Mesenchymal stem cell (in vitro differentiated cells and primary cell): ENCODE measurements at places on chromosomes 13 and 19.

GRCh38 chr19:48271531-48272151, 1.8 kb downstream of the ZNF114 start:
- peak; percentile 66 for DNase-seq

GRCh38 chr13:93292366-93292765, 65.8 kb downstream of the GPC6 start:
- DNase-seq = no peak

- no peak for DNase-seq
These were observed 306.5 kb upstream of the PCDH20 start for GRCh38 chr13:61722119-61722518.

GRCh38 chr13:84025824-84026223, 143.6 kb upstream of the SLITRK1 start:
- DNase-seq = no peak

- DNase-seq = no peak
These were observed 448.9 kb downstream of the UQCRFS1 start for GRCh38 chr19:28764066-28764465.

DNA sequence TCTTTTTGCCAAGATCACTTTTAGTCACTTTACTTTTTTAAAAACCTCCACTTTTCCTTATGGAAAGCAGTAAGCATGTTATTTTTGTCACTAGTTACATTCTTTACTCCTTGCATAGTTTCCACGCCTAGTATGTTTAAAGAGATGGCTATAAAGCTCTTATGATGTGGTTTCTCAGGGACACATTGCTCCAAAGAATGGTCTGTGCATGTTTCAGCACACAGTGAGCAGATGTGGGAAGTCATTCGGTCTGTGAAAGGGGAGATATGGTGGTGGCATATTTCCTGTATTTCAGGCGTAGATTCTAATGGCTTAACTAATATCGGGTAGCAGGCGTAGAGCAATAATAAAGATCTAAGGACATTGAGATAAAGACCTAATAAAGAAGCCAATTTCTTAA, 180.7 kb downstream of the SLITRK6 start:
- DNase-seq = peak; percentile 44

DNA sequence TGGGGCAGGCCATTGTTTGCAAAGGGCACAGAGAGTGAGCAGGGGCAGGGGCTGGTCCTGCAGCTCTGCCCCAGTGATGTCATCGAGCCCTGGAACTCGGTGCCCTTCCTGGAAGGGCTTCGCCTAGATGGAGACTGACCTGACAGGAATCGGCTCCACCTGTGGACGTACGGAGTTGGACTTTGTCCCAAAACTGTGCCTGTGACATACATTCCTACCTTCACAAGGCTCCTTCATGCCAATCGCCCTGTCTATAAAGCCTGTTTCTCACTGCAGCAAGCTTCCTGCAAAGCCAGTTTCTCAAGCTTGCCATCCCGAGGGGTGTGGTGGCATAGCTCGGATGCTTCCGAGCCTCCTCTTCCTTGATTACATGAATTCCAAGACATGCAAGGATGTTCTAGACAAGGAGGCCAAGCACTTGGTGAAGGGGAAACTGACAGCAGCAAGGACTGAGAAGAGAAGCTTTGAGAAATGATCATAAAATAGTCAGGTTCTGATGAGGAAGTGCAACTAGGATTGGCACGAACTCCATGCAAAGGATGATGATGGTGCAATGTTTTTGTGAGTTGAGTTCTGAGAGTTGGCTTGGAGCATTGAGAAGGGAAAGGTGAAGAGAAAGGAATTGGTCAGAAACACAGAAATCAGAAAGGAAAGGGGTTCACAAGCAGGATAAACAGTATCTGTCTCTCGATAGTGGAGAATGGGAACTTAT, 73.6 kb upstream of the STK24 start:
- DNase-seq = no peak

DNA sequence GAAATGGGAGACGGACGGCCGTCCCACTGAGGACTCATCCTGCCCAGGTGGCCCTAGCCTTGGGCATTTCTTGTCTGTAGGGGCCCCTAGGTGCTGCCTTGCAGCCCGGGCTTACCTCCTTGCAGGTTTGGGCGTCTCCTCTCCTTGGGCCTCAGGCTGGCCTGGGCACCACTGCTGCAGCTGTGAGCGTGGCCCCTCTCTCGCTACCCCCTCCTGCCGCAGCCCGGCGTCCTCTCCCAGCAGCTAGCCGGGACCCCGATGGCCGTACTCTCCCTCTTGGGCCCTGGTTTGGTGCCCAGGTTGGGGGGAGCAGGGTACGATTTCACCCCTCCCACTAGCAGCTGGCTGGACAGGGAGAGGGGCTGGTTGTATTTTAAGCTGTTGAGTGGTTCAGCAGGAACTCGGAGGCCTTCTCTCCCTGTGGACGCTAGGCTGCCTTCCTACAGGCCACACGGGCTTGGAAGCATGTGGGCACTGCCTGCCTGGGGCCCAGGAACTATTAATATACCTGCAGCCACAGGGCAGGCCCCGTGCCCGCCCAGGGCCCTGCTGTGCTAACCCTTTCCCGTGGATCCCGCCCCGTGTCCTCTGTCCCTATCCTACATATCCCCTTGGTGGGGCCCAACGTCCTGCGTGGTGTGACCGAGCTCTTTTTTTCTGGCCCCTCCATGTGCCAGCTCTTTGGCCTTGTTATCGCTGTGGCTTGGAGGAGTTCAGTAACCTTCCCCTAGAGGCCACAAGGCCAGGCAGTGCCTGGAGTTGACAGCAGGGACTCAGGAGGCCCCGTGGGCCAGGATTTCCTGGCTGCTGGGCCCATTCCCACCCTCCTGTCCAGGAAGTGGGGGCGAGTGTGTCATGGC, 11.7 kb downstream of the NDUFB7 start:
- no peak for DNase-seq

- no peak for DNase-seq
These were observed 125.9 kb downstream of the SIPA1L3 start for GRCh38 chr19:38032951-38033350.

DNA sequence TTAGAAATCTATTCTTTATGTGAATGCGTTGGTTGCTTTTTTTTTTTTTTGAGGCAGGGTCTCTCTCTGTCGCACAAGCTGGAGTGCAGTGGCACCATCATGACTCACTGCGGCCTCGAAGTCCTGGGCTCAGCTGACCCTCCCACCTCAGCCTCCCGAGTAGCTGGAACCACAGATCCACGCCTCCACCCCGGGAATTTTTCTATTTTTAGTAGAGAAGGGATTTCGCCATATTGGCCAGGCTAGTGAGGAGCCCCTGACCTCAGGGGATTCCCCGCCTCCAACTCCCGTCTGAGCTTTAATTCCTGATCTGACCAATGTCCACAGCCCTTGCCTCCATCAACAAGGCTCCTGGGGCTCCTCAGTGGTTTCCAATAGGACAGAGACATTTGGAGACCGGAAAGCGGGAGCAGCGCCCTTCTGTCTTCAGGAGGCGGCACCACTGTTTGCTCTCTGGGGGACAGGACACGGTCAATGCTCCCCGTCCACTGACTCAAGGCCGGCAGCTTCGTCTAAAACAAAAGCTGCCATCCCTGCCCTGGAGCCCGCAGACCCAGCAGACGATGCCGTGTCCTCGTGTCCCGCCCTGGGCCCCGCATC, 503 bp downstream of the TUBA3C start:
- DNase-seq = no peak

- no peak for DNase-seq
These were observed 1.1 kb downstream of the TPT1 start for GRCh38 chr13:45339867-45340266.

DNA sequence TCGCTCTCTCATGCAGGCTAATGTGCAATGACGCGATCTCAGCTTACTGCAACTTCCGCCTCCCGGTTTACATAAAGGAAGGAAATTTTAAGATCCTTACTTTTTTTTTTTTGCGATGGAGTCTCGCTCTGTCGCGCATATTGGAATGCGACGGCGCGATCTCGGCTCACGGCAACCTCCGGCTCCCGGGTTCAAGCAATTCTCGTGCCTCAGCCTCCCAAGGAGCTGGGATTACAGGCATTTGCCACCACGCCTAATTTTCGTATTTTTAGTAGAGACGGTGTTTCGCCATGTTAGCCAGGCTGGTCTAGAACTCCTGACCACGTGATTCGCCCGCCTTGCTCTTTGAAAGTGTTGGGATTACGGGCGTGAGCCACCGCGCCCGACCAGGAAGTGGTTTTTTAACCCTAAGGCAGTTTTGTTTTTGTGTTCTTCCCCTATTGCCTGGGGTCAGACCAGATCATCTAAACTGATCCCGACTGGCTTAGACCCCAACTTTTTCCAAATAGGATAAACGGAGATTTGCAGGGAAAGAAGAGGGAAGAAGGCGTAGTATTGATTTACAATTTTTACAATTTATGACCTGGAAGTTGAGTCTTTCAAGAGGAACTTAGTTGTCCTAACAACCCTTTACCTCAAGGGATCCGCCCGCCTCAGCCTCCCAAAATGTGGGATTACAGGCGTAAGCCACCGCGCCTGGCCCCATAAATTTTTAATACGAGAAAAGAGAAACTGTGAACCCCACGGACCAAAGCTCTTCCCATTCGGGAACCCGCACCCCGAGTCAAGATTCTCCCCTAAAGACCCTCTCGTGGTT, 142.0 kb downstream of the ZNF737 start:
- DNase-seq = peak; percentile 82

- no peak for DNase-seq
These were observed 18.5 kb downstream of the MIER2 start for GRCh38 chr19:325937-326565.

DNA sequence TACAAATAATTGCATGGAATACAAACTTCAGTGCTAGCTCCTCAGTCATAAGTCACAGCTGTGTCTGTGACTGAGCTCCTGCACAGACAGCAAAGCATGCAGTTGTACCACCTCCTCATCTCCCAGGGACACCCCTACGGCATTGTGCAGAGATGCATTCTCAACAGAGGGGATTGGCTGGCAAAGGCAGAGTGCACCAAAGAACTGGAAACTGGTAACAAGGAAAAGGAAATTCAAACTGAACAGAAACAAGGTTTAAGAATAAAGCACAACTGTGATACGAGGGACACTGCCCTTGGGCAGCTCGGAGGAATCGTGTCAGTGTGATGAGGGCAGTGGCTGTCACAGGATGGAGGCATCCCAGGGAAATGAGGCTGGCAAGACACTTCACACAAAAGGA, 126.1 kb upstream of the SOX1 start:
- no peak for DNase-seq

DNA sequence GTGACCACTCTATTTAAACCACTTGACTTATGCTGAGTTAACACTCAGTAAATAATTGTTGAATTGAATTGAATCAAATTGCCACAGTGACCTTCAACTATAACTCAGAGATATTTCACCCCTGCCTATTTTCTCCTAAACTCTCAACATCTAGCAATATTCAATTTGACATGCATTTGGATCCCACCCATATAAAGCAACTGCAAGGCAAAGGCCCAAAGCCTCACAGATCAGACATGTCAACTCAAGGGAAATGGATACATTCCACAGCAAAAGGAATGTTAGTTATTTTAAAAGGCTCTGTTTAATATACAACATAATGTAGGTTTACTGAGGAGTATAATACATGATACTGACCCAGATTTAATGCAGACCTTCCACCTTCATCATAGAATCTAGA, 107.4 kb downstream of the KCTD12 start:
- DNase-seq = no peak

DNA sequence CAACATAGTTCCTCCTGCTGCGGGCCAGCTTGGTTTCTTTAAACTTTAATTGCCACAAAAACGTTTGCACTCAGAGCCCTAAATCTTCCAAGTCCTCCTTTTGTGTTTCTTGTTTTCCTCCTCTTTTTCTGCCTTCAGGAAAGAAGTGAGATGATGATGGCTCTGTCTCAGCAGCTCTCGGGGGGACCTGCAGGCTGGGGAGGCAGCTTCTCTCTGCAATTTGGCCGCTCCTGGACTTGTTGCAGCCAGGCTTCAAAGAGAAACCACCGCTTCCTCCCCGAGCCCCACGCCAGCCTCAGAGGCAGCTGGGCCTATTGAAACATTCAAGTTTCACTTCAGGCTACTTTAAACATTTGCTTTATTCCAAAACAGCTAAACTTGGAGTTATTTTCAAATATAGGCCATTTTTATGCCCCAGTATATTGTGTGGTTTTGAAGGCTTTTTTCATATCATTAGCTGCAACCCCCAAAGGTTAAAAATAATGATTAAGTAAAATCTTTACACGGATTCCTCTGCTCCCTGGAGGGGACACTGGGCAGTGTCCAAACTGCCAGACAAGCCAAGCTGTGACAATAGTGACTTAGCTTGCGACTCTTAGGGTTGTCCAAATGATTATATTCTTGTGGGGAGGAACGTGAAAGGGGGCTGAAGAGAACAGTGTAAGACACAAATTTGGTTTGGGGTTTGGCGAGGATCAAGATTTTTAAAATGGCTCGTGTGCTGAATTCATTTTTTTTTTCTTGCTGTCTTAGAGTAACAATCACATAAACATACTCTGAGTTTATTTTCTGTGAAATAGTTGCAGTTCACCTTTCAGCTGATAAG, 330.8 kb downstream of the DLEU7 start:
- peak; percentile 66 for DNase-seq

- DNase-seq = no peak
These were observed 3.7 kb downstream of the TMED1 start for GRCh38 chr19:10831987-10832938.

GRCh38 chr13:19185865-19186645, 4.4 kb upstream of the TUBA3C start:
- no peak for DNase-seq

DNA sequence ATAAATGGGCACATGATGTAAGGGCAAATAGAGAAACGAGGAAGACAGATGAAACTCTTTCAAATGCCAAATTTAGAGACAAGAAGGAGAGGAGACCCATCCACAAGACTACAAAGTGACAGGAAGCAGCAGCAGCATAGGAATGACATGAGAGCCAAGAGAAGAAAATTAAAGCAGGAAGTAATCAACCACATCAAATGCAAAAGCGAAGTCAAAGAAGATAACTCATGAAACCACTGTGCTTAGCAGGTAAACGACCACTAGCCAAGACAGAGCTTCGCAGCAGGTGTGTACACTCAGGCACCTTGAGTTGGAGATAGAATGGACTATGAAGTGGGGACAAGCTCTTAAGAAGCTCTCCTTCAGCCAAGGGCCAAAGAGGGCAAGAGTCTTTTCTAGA, 64.1 kb downstream of the KLF12 start:
- DNase-seq = no peak

DNA sequence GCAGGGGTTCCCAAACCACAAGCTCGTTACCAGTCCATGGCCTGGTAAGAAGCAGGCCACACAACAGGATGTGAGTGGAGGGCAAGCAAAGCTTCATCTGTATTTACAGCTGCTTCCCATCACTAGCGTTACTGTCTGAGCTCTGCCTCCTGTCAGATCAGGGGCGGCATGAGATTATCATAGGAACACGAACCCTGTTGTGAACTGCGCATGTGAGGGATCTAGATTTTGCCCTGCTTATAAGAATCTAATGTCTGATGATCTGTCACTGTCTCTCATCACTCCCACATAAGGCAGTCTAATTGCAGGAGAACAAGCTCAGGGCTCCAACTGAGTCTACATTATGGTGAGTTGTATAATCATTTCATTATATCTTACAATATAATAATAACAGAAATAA, 677.4 kb upstream of the SLITRK6 start:
- no peak for DNase-seq

DNA sequence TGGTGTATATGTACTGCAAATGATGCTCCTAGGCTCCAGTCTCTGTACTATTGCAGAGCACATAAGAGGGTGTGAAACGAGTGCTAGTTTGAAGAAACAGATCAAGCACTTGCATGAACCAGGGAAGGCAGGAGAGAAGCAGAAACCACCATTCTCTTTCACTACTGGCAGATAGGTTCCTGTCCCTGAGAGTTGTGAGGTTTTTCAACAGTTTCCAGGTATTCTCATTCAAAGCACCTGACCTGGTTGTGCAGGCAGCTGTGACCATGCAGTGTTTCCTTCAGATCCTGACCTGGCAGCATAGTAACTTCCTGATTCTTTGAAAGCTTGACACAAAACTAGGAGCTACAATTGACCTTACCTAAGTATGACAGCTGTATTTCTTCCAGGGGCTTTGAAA, 164.9 kb downstream of the UFM1 start:
- DNase-seq = no peak
